Right cardiac atrium (tissue), 5 donors: ENCODE measurements at places on chromosomes 5 and 9.

- DNase-seq, result no peak
Measured at GRCh38 chr5:14057289-14057688, 85.9 kb upstream of the TRIO start.

GRCh38 chr9:24257726-24258125, 288.0 kb downstream of the IZUMO3 start:
- DNase-seq, result no peak

GRCh38 chr5:59608745-59609144, 284.8 kb downstream of the PDE4D start:
- DNase-seq, result no peak

GRCh38 chr5:139828207-139828895, 32.7 kb downstream of the PSD2 start:
- no peak for DNase-seq

GRCh38 chr9:111728617-111729366, 65.9 kb downstream of the SHOC1 start:
- no peak for DNase-seq

DNA sequence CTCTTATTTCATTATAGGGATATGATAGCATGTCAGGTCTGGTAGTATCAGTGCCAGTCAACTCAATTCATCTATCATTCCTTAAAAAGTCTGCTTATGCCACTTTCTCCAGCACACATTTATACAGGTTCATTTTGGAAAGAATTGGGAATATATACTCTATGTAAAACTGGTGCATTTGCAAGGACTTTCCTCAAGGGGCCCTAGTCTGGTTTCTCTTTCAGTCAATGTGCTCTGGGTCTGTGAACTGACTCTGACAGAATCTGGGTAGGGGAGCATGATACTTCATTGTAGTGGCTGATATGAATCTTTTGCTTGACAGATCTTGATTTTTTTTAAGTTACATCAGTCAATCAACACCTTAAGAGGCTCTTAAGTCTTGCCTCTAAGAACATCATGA, 313.9 kb downstream of the HTR1A start:
- no peak for DNase-seq
